ENCODE measurements at places on chromosomes 6 and 20.

- DNase-seq = no peak
Observed at GRCh38 chr6:40692337-40692736, 105.2 kb upstream of the LRFN2 start.

- DNase-seq = no peak
Observed at GRCh38 chr20:40617594-40617993, 71.4 kb downstream of the MAFB start.

GRCh38 chr20:56091628-56092234, 86.4 kb upstream of the CBLN4 start:
- DNase-seq = no peak

GRCh38 chr6:40106840-40107239, 172.6 kb upstream of the MOCS1 start:
- no peak for DNase-seq

DNA sequence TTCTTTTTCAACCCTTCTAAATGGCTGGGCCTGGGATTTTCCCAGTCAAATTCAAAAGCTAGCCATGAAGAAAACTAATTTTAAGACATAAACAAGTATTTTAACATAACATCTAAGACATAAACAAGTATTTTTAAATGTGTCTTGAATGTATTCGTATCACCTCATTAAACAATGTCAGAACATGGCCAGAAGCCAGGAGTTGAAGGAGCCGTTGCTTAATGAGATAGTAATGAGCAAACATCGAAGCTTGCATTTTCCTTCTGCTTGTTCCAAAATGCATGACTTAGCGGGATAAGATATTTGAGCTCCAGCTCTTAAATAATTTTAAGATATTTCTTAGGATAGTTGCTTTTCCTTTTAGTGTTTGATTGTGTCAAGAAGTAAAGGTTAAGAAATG, 4.2 kb upstream of the RNF182 start:
- DNase-seq = no peak

GRCh38 chr20:59667981-59668515, 63.7 kb downstream of the PHACTR3 start:
- no peak for DNase-seq

DNA sequence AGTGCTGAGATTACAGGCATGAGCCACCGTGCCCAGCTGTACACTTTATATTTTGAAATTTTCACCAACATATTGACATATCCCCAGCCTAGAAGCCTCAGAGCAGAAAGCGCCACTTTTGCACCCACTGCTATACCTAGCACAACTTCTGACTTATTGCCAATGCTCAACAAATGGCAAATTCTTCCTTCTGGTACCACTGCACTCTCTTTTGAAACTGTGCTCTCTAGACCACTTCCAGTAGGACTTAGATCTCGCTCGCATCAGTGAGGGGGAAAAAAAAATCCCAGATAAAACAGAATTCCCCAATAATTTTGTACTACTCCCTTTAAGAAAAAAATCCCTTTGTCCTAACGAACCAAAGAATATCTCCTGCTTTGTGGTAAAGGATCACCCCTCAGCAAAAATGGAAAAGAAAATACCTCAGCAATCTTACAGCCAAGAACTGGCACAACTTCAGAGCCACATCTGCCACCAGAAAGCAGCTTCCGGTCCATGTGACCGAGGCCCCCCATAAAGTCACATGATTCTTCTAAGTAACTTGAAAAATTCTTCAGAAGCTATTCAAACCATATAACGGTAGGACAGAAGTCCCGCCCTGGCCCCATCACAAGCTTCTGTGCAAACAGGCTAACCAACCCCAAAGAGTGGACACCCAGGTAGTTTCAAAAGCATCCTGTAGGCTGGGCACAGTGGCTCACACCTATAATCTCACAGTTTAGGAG, 18.5 kb upstream of the IL17F start:
- DNase-seq = no peak

DNA sequence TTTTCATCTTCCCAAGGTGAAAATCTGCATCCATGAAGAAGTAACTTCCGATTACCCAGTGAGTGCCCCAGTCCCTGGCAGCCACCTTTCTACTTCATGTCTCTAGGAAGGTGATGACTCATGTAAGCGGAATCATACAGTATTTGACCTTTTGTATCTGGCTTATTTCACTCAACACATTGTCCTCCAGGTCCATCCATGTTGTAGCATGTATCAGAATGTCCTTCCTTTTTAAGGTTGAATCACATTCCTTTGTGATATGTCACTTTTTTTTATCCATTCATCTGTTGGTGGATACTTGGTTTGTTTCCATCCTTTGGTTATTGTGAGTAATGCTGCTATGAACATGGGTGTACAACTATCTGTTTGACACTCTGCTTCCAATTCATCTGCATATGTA, 176.3 kb upstream of the CDYL start:
- DNase-seq = no peak

DNA sequence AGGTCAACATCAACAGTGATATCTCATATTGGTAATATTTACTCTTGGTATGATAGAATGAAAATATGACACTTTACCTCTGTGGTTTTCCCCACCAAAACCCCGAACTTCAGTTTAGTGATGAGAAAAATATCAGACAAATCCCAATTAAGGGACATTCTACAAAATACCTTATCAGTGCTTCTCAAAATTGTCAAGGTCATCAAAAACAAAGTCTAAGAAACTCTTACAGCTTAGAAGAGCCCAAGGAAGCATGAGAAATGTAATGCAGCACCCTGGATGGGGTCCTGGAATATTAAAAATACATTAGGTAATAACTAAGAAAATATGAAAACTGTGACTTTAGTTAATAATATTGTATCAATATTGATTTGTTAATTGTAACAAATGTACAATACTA, 148.3 kb upstream of the TFAP2D start:
- no peak for DNase-seq

DNA sequence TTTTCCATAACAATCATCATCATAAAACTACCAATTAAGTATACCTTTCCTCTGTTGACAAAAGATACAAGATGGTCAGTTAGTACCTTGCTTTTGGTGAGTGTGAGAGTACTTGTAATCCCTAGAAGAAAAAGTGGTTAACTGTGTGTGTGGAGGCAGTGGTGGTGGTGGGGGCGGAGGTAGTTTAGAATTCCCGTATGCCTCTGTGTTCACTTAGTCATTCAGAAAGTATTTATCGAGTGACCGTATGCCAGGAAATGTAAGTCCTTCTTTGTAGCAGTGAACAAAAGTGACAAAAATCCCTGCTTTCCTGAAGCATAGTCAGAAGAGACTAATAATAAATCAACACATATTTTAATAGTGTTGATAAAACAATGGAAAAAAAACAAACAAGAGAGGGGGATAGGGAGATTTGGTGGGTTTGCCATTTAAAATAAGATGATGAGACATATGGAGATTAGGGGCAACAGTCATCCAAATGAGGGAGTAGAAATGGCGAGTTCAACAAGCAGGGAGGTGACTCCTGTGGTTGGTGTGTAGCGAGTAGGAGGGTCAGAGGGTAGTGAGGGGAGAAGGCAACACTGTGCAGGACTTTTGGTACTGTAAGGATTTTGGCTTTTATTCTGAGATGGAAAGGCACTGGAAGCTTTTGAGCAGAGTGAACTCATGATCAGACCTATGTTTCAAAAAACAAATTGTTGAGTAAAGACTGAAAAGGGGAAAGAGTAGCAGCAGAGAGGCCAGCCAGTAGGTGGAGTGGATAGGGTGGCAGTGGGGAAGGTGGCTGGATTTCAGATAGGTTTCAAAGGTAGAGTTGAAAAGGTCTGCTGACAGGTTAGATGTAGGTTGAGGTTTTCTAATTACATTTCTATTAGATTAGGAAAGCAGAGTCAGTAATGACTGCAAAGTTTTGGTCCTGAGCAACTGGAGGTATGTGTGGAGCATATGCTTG, 40.3 kb upstream of the SIM1 start:
- no peak for DNase-seq

DNA sequence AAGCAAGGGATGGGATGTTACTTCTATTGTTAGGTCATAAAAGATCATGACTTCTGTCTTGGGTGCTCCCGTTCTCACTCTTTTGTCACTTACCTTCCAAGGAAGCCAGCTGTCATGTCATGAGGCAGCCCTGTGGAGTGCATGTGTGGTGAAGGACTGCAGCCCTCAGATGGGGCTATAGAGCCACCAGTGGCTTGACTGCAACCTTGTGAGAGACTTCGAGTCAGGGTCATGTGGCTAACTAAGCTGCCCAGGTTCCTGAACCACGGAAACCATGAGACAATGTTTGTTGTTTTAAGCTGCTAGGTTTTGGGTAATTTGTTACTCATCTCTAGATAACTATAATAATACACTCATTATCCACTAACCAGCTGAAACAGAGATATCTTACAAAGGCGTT, 477.1 kb downstream of the BTBD3 start:
- peak; percentile 3 for DNase-seq

DNA sequence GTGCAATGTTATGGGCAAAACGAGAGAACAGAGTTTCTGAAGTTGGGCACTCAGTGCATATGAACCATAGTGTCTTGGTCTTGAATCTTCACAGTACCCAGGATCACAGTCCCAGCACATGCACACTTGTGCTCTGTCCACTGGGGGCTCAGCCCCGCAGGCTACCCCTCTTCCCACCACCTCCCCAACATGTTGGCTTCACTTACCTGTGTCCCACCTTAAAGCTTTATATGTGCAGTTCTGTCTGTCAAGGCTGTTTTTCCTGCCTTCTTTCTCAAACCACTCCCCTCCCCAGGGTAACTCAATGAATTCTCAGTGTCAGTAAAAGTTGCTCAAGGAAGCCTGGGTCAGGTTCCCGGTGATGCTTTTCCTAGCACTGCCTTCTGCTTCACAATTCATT, 129.9 kb downstream of the DOK5 start:
- no peak for DNase-seq

- no peak for DNase-seq
Observed at GRCh38 chr6:56938649-56939191, 16.2 kb upstream of the BEND6 start.

DNA sequence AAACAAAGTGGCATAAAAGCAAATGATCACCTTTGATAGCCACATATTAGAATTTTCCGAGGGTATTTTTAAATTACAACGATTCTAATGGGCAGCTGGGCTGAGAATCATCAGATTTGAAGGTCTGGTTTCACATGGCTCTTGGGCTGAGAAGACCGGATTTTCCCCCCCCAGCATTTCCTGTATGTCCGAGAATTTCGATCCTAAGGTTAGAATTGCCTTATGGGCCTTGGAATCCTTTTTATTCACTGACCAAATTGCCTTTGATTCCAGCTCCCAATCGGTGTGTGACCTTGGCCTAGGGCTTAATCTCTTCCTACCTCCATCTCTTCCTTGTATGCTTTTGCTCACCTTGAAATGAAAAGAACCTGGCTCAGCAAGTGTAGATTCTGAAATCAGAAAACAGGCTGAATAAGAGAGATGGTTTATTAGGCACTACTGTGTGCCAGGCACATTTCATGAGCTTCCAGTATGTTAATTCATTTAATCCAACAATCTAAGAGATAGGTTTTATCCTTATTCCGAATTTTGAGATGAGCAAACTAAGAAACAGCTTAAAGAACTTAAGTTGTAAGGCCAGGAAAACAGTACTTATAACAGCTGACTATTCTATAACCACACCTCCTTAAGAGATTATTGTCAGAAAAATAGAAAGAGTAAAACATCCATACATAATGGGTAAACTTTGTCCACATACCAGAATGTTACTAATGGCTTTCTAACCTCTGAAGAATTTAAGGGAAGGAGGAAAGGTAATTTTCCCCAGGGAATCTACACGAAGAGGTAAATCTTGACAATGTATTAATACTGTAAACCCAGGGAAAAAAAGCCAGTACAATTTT, 39.4 kb downstream of the HFE start:
- DNase-seq = peak; percentile 75

GRCh38 chr20:32485770-32486478, 99.2 kb downstream of the NOL4L start:
- no peak for DNase-seq

DNA sequence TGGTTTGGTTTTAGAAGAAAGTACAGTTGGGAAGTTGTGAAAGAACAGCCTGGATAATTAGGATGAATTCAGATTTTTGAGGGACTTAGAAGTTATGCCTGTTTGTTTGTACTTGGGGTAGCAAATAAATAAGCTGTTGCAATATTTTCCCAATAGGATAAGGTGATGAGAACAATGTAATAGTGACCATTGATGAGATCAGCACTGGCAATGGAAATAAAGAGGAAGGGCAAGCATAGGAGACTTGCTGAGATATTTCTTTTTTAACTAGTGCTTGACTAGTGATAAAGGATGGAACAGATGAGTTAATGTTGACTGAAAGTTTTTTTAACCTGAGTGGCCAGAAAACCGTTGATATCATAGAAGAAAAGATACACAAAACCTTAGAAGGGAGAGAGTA, 498.8 kb downstream of the CDKAL1 start:
- no peak for DNase-seq

GRCh38 chr6:25965058-25965457, 2.5 kb downstream of the TRIM38 start:
- no peak for DNase-seq

- no peak for DNase-seq
Observed at GRCh38 chr20:17343091-17343490, 116.3 kb downstream of the PCSK2 start.

DNA sequence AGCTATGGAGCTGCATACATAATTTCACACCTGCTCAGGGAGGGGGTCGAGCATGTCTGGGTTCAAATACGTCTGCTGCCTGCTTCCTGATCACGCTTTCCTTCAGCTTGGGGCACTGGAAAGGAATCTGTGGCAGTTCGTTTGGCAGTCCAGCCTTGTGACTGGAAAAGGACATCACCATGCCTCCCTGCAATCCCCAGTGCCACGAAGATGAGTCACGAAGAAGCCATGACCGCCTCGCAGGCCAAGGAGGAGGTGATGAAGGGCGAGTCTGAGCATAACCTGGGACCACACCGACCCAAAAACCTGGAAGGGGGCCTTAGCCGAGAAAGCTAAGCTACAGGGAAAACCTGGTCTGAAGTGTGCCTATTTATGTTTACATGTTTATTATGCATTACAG, 13.1 kb downstream of the JAG1 start:
- no peak for DNase-seq

- DNase-seq = no peak
Observed at GRCh38 chr6:23174781-23175361, 605.5 kb downstream of the HDGFL1 start.

GRCh38 chr20:5118220-5119142, 1.3 kb downstream of the PCNA start:
- peak; percentile 46 for DNase-seq

- no peak for DNase-seq
Observed at GRCh38 chr6:15498640-15499039, 164.2 kb downstream of the DTNBP1 start.

- no peak for DNase-seq
Observed at GRCh38 chr6:223763-224162, 68.5 kb upstream of the DUSP22 start.

- no peak for DNase-seq
Observed at GRCh38 chr20:41014561-41015088, 14.0 kb upstream of the TOP1 start.
